Left kidney (tissue), 8 donors: ENCODE measurements at places on chromosomes 3 and 15. TPM values are rescaled to one million over a fixed set of nuclear protein-coding genes. Genes with fewer than 3 reads are reported as not detected.

Gene GCNT3
- 0.57 TPM for polyA plus RNA-seq

Gene AADACL2
- polyA plus RNA-seq, result not detected

Gene TLR9
- polyA plus RNA-seq, result 0.18 TPM

Gene PLAAT1
- polyA plus RNA-seq, result 3.6 TPM

Gene OR5K1
- polyA plus RNA-seq, result not detected

Gene CCDC39
- polyA plus RNA-seq, result 9.8 TPM

Gene SMCO1
- polyA plus RNA-seq, result not detected

Gene POLR2H
- 106 TPM for polyA plus RNA-seq

Gene LRRC31
- polyA plus RNA-seq, result 0.38 TPM

Gene C3orf70
- 9.9 TPM for polyA plus RNA-seq

Gene KLHL40
- not detected for polyA plus RNA-seq

Gene CERS3
- polyA plus RNA-seq, result 0.08 TPM

Gene TMEM45A
- 22.1 TPM for polyA plus RNA-seq

Gene SNURF
- 25.9 TPM for polyA plus RNA-seq

Gene SLC12A8
- polyA plus RNA-seq, result 7.7 TPM

Gene GNAI2
- polyA plus RNA-seq, result 181 TPM

Gene SLC2A2
- 19.5 TPM for polyA plus RNA-seq

Gene C3orf85
- polyA plus RNA-seq, result 17.9 TPM

Gene SLC27A2
- polyA plus RNA-seq, result 70.6 TPM

Gene KY
- polyA plus RNA-seq, result 1.6 TPM

Gene IRAK2
- polyA plus RNA-seq, result 1.00 TPM

Gene SNTN
- polyA plus RNA-seq, result not detected

Gene ACTRT3
- 4.2 TPM for polyA plus RNA-seq

Gene NPAP1
- polyA plus RNA-seq, result 2.1 TPM

Gene CKMT1A
- 2.5 TPM for polyA plus RNA-seq

Gene ADIPOQ
- polyA plus RNA-seq, result 0.07 TPM

Gene CLDN18
- 2.7 TPM for polyA plus RNA-seq

Gene RBM6
- 194 TPM for polyA plus RNA-seq

Gene TMEM108
- 1.6 TPM for polyA plus RNA-seq

Gene BFSP2
- polyA plus RNA-seq, result 0.33 TPM

Gene SCN11A
- 1.8 TPM for polyA plus RNA-seq

Gene MTFMT
- polyA plus RNA-seq, result 19.9 TPM

Gene MCF2L2
- polyA plus RNA-seq, result 1.7 TPM

Gene SRGAP3
- 19.5 TPM for polyA plus RNA-seq

Gene PTX3
- 4.5 TPM for polyA plus RNA-seq

Gene PPIB
- polyA plus RNA-seq, result 469 TPM

Gene TIMP4
- 1.0 TPM for polyA plus RNA-seq

Gene CHRM5
- polyA plus RNA-seq, result 0.35 TPM

Gene ULK4
- polyA plus RNA-seq, result 6.3 TPM

Gene C15orf62
- 3.3 TPM for polyA plus RNA-seq

Gene DCLK3
- 0.86 TPM for polyA plus RNA-seq

Gene NKIRAS1
- 17.1 TPM for polyA plus RNA-seq

Gene HIGD2B
- polyA plus RNA-seq, result not detected

Gene SLC28A2
- 1.0 TPM for polyA plus RNA-seq

Gene CYP11A1
- polyA plus RNA-seq, result 1.2 TPM

Gene CAMKV
- not detected for polyA plus RNA-seq

Gene SI
- not detected for polyA plus RNA-seq

Gene SAMD7
- not detected for polyA plus RNA-seq

Gene FBXL2
- 28.7 TPM for polyA plus RNA-seq

Gene FILIP1L
- 16.3 TPM for polyA plus RNA-seq

Gene ANKRD63
- 0.17 TPM for polyA plus RNA-seq

Gene VPS13C
- 64.7 TPM for polyA plus RNA-seq
